ENCODE measurements at places on chromosomes 5 and 9.
A peak's percentile ranks its signal among the peaks of the same experiment; 100 is the strongest.

GRCh38 chr5:140153255-140153654 is 21.7 kb upstream of the CYSTM1 start:
- DNase-seq = no peak

- no peak for DNase-seq
Measured at GRCh38 chr5:165375201-165375600, 1869.8 kb downstream of the MAT2B start.

DNA sequence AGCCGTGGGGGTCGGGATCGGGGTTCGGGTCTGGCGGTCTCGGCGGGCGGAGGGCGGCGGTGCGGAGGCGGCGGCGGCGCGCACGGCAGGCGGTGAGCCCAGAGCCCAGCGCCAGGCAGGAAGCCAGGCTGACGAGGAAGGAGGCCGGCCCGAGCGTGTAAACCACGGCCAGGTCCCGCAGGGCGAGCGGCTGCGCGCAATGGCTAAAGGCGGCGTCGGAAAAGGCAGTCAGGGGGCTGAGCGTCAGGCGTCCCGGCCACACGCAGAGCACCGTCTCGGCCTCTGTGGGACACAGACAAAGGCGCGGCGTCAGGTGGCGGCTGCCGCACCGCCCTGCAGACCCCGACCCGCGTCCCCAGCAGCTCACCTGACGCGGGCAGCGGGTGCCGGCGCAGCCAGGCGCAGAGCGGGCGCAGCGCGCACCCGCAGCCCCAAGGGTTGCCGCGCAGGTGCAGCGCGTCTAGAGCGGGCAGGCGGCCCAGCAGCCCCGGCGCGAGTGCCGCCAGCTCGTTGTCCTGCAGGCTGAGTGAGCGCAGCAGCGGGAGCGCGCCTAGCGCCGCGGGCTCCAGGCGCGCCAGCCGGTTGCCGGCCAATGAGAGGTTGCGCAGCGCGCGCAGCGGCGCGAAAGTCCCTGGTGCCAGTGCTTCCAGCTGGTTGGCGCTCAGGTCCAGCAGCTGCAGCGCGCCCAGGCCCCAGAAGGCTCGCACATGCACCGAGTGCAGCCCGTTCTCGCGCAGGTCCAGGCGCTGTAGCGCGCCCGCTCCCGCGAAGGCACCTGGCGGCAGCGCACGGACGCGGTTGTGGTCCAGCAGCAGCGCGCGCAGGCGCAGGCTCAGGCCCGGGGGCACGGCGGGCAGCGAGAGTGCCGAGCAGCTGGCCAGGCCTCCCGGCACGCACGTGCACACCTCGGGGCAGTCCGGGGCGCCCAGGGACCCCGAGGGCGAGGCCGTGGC is 671 bp downstream of the LRRC26 start:
- DNase-seq = peak; percentile 52

- no peak for DNase-seq
Measured at GRCh38 chr5:32233696-32234447, 59.8 kb upstream of the GOLPH3 start.

DNA sequence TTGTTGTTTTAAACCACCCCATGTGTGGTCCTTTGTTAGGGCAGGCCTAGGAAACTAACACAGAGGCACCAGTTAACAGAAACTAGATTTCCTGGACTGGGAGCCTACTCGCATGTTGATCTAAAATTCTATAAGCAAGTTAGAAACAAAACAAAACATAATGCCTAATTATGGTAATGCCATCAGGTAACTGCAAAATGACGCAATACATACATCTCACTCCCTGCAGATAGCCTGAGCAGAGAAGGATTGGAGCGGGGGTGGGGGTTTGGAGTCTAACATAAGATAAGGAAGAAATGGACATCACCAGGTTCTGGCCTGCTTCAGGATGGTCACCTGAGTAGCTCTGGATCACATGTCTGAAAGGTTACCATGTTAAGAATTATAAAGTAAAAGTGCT is 113.4 kb upstream of the CTSL start:
- no peak for DNase-seq

GRCh38 chr5:102622262-102622661 is 123.5 kb upstream of the SLCO6A1 start:
- DNase-seq = no peak

GRCh38 chr5:80346055-80346454 is 26.3 kb downstream of the SPZ1 start:
- peak; percentile 56 for DNase-seq

DNA sequence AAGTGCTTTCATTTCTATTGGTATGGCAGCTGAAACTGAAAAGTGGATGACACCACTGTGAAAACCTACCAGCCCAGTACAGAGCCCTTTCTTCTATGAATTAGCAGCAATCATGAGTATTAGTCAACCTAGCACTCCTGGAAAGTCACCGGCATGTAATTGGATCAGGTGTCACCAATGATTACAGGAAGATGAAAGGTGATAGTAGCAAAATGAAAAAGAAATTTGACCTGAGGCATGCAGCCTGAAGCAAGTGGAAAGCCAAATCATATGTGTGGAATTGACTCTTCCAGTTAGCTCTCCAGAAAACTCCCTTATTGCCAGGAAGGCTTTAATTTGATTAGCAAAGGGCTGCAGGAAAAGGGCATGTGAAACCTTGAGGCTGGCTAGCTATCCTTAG is 81.2 kb upstream of the NAA35 start:
- DNase-seq = no peak

GRCh38 chr9:121852241-121852640 is 200.8 kb downstream of the DAB2IP start:
- DNase-seq = no peak

- DNase-seq = no peak
Measured at GRCh38 chr5:171711571-171711970, 74.0 kb upstream of the SMIM23 start.
